Activated T-helper 1 cell treated with Interleukin-2 at 50 U/mL for 16 hours (primary cell): ENCODE measurements at places on chromosomes 5 and 9.

- DNase-seq = no peak
Measured at GRCh38 chr9:124190761-124191160, 67.0 kb upstream of the NEK6 start.

DNA sequence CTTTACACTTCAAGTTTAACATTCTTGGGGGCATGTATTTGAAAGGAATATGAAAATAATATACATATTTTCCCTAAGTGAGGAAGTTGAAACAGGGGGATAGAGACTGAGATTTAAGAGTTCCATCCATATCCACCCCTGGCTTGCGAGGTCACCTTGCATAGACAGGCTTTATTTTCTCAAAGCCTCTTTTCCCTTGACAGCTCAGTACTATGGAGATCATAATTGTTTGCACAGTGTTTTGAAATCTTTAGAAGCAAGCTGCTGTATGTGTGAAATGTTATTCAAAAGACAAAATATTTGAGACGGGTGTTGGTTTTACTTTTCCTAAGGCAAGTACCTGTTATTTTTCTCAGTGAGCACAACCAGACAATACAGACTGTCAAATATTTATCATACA lies 163.1 kb downstream of the LRRC70 start:
- no peak for DNase-seq

- DNase-seq = no peak
Measured at GRCh38 chr9:96618209-96619123, 1.2 kb downstream of the CDC14B start.

- DNase-seq = no peak
Measured at GRCh38 chr5:43712081-43712480, 109.1 kb downstream of the NNT start.

DNA sequence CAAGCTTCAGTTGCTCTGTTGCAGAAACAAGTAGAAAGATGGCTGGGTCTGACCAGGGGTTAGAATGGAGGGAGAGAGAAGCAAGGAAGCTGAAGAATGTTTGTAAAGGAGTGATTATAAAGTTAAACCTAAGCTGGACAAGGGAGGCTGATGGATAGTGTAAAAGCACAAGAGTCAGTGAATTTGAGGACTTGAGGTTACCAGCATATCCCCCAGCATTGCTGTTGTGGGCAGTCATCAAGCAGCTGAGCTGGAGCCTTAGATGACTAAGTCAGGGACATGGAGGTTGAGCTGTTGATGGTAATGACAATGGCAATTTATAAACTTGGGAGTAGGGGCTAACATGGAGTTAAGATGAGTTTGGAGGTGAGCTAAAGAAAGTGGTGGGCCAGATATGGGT lies 131.5 kb downstream of the ERCC6L2 start:
- no peak for DNase-seq

- DNase-seq = no peak
Measured at GRCh38 chr5:178519804-178520203, 70.4 kb downstream of the COL23A1 start.

GRCh38 chr9:98021306-98022040 lies 35.1 kb upstream of the NANS start:
- no peak for DNase-seq

DNA sequence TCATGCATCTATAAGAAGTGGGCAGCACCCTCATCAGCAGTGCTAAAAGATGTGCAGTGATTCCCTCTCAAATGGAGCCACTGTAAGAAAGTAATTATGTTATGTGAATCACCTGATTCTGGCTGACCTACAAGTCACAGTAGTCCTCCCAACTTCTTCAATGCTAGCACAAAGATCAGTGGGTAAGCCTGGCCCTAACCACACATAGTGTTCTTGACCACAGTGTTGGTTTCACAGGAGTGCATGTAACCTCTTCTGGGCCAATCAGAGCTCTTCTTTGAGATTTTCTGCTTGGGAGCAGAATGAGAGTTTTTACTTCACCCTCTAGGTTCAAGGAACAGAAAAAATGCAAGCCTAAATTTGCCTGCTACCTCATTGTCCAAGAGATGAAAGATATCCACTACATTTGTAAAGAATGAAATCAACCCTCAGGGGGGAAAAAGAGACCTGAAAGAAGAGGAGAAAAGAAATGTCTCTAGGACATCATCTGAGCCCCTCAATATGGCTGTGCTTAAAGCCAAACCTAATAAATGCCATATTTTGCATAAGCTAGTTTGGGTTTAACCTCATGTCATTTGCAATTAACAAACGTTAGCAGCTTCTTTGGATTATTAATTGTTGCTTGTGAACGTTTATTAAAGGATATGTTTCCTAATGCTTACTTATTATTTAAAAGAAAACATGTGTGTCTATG lies 65.3 kb upstream of the ADRB2 start:
- DNase-seq = no peak

DNA sequence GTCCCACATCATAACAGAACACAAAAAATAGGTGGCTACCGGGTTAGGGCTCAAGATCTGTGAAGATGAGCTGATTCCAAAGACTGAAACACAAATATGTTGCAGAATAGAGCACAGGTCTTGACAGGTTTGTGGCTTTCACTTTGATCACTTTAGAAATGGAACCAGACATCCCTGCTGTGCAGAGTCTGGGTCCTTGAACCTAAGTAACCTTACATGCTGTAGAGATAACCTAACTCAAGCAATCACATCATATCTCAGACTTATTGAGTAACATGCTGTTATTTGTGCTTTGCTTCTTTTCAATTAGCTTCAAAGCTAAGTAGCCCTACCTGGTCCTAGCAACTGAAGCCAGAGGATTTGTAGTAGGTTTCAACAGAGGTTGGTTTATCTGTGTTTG lies 24.3 kb downstream of the FBXW2 start:
- no peak for DNase-seq

GRCh38 chr9:34744295-34745221 lies 34.6 kb upstream of the CCL21 start:
- no peak for DNase-seq

DNA sequence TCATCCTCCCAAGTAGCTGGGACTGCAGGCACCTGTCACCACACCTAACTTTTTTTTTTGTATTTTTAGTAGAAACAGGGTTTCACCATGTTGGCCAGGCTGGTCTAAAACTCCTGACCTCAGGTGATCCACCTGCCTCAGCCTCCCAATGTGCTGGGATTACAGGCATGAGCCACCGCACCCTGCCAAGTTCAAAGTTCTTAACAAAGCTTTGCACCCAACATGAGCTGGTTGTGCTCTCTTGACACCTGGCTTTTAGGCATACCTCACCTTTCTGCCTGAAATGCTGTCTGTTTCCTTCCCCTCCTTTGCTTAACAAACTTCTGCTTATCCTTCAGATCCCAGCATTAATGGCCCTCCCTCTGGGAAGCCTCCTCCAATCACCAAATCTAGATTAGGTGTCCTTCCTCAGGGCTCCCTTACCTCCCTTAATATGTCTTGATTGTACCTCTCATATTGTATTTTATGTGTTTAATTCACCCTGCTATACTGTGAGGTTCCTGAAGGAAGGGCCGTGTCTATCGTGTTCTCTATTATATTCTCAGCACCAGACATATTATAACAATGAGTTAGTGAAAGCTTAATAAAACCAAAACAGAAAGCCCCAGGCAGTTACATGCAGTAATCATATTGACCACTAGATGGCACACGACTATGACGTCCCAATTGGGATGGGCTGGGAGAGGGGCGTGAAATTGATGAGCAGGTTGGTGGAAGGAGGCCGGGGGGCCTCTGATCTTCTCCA lies 62.9 kb upstream of the PPARGC1B start:
- DNase-seq = no peak

DNA sequence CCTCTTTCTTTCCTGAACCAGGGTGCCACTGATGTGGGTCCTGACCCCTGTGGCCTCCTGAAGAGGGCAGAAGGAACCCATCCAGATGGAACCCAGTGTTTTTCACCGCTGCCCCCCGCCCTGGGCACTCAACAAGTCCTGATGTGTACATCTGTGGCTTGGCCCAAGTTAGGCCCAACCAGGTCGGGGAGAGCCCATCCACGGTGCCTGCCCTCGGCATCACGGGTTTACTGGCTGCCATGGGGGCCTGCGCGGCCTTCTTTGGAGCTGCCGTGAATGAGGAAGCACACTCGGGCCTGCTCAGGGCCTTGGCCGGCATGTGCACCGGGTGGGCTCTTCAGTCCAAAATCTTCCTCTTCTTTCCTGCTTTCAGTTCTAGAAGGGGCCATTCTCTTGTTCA lies 5.8 kb downstream of the ECSCR start:
- DNase-seq = no peak

DNA sequence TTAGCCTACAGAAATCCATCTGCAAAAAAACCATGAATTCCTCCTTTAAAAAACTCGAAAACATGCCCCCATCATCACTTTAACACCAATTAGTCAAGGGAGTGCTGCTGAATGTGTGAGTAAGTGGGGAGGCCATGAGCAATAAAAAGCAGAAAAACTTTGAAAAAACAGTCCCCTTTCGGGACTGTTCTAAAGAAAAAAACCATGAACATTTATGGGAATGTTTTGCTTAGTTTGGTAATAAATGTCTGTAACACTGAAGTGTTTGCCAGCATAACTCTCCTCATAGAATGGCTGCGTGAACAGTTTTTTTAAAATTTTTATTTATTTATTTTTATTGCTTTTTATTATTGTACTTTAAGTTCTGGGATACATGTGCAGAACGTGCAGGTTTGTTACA lies 99.4 kb upstream of the TARS1 start:
- DNase-seq = no peak

DNA sequence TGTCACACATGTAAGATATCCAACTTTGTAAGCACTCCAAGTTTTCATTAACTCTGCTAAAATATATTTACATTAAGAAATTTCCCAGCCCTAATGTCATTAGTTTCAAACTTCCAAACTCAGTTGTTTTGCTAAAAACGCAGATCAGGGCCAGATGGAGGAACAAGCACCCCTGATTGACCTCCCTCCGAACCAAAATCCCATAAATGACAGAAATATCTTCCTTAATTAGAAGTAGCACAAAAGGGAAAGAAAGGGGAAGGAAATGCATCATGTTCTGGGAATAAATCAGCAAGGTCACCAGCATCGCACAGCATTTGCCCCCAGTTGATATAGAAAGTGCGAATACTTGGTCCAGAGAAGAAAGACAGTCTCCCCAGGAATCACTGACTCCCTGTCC lies 61.4 kb upstream of the RUFY1 start:
- no peak for DNase-seq

DNA sequence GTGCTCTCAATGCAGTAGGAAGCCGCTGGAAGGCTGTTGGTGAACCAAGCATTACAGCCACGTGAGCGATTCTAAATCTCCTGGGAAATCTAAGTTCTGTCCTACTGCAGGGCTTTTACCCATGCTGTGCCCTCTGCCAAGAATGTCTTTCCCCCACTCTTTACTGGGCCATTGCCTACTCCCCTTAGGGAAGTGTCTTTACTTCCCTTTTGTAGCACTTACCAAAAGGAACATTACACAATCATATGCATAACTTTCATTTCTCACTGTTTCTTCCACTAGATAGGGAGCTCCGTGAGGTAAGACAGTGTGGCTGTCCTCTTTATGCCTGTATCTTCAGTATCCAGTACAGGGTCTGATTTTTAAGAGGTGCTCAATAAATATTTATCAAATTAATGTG lies 241.7 kb upstream of the NR4A3 start:
- no peak for DNase-seq
